ENCODE measurements at places on chromosomes 1 and 21. TPM values are rescaled to one million over a fixed set of nuclear protein-coding genes. Genes with fewer than 3 reads are reported as not detected.

Gene SPATA1
- total RNA-seq, result 1.8 TPM

GRCh38 chr21:38181096-38181495 is 75.7 kb upstream of the KCNJ15 start:
- no peak for DNase-seq

Gene RUNX3
- total RNA-seq, result 0.22 TPM

GRCh38 chr21:16460936-16461335 is 731.2 kb downstream of the USP25 start:
- no peak for DNase-seq

DNA sequence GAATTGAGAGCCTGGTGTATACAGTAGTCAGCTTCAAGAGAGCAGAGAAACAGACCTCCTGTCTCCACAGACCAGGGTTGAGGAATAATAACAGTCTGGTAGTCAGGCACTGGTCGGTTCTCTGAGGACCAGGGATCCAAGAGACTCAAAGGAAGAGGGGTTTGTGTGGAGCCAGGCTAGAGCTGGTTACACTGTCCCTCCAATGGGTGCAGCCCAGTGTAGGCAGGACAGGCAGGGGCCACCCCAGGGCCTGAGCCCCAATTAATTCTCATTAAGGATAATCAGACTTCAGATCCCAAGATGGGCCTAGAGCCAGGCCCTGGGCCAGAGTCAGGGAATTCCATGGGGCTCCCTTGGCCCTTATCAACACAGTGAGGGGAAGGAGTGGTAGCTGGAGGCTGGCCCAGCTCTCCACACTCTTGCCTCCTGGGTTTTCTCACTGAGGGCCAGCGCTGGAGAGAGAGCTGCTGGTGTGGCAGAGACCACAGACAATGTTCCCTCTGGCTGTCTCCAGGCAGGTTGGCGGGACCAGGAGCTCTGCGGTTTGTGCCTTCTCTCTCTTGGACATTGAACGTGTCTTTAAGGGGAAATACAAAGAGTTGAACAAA is 9.1 kb downstream of the SEMA4A start:
- no peak for DNase-seq

All from muscle of leg (tissue), 16 donors.